ENCODE measurements at places on chromosomes 12 and 14.

DNA sequence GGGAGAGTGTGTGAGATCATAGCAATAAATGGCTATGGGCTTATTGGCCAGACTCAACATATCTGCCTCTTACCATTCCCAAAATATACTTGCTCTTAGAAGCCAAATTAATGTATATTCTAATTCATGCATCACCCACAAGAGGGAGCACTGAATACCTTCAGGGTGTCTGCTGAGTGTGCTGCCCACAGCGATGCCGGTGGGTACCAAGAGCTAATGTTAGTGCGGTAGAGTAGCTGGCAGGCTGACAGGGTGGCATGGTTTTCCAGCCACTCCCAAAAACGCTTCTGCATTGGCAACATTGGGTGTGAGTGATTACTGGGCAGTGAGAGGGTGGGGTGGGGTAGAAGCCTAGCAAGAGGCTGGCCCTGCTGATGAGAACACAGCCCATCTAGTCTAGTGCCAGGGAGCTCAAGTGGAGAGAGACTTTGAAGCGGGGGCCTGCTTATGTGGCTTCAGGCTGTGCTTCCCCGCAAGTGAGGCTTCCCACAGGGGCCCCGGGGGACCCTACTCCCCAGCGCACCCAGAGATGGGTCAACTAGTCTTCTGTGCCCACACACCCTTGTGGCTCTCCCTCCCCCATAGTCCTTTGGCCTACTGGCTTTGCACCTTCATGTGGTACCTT is 9.2 kb upstream of the PLEKHD1 start:
- no peak for DNase-seq

DNA sequence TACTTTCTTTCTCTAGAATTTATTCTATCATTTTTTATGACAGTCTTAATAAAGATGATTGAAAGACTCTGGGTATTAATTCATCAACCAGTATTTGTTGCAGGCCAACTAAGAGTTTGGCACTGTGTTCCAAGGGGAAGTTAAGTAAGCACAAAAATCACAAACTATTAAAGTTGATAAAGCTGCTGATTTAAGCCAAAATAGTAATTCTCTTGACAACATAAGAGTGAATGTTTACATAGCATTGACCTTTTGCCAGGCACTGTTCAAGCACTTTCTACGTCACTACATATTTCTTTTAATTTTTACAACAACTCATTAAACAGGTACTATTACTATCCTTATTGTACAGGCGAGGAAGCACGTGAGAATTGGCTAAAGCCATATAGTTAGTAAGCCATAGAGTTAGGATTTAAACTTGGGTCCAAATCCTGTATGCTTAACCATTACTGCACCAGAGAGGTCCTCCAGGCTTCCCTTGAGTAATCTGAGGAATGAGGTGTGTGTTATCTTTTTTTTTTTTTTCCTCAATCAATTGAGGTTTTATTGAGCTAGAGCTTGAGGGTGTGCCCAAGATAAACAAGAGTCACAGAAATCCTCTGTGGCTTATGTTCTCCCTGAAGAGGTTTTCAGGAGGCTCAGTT is 1009.6 kb downstream of the DIO2 start:
- no peak for DNase-seq

GRCh38 chr12:120847392-120847791 is 56.8 kb downstream of the SPPL3 start:
- DNase-seq = no peak

GRCh38 chr12:70635755-70636154 is 1.5 kb downstream of the PTPRB start:
- no peak for DNase-seq

- DNase-seq = no peak
These were observed 537.6 kb upstream of the TMEM132C start for GRCh38 chr12:127729381-127729780.

- DNase-seq = no peak
These were observed 30.4 kb downstream of the CDC42BPB start for GRCh38 chr14:103026988-103027387.

DNA sequence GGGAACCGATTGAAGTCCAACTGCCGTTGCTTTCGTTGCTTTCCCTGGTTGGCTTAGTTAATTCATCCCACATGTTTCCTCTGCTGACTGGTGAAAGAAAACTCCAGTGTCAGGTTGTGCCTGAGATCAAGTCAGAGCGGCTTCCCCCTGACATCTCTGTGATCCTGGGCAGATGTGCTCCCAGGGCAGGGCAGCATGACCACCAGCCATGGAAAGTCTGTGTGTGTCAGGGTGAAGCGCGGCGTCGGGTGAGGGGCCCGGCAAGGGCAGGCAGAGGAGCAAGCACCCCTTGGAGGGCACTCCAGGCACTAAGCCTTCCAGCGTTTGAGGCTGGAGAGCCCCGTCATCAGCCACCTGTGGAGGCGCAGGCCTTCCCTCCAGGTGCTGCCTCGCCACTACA is 54.5 kb upstream of the IGF1 start:
- DNase-seq = no peak

DNA sequence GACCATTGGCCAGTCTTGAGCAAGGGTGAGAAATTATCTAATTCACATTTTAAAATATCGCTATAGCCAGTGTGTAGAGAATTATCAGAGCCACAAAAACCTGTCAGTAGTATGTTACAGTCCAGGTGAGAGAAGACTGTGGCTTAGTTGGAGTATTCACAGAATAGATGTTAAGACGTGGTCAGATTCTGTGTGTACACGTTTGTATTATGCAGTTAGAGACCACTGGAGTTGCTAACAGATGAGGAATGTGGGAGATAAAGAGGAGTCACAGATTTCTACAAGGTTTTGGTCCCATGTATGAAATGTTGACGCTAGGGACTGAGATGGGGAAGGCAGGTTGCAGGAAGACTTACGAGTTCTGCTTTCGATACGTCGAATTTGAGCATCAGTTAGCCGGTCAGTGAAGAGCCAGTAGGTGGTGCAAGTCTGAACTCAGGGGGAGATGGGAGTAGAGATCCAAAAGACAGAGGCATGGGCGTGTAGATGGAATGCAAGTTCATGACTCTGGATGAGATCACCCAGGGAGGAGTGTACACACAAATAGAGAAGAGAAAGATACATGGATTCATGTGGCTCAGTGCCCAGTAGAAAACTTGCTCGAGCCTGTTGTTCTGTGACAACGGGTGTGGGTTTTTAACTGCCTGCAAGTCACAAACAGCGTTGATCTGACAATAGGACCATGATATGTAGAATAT is 114.8 kb upstream of the FLRT2 start:
- peak; percentile 47 for DNase-seq

- DNase-seq = no peak
These were observed 42.9 kb upstream of the NOS1 start for GRCh38 chr12:117404203-117404853.

- no peak for DNase-seq
These were observed 88.8 kb downstream of the ANO6 start for GRCh38 chr12:45304514-45305178.

- no peak for DNase-seq
These were observed 11.2 kb downstream of the C2CD5 start for GRCh38 chr12:22533155-22533554.

- DNase-seq = no peak
These were observed 447.6 kb upstream of the SEL1L start for GRCh38 chr14:81981307-81981675.

- no peak for DNase-seq
These were observed 1053.6 kb downstream of the SLC6A15 start for GRCh38 chr12:83859021-83859420.

DNA sequence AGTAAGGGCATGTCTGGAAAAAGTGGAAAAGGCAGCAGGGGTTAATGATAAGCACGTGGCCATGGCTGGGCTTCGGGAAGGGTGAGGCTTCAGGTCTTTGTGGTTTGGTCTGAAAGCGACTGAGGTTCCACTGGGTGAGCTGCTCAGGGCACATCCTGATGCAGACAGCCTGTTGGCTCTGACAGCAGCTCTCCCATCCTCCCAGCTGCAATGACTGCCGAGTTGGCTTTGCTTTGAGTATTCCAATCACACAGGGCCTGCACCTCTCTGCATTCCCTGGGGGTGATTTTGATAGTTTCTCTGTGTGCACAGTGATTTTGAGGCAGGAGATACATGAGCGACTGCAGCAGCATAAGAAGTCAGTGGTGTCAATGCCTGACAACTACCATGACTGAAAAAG is 390.7 kb downstream of the APAF1 start:
- DNase-seq = no peak

DNA sequence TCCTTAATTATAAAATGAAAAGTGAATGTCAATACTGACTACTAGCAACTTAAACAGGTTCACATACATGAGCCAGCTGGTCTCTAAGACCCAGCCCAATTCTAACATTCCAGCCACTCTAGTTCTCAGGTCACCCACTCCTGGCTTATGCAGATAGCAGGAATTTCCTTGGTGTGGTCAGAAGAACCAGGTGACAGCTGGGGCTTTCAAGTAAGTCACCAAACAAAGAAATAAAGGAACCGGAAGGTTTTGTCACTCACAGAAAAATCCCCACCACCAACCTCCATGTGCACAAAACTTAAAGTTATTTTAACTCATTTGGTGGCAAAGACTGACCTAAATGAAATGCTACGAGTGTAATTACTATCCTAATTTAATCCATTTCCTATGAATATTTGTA is 129.6 kb upstream of the CDKN3 start:
- no peak for DNase-seq

GRCh38 chr12:109609342-109609741 is 35.7 kb downstream of the MVK start:
- no peak for DNase-seq

DNA sequence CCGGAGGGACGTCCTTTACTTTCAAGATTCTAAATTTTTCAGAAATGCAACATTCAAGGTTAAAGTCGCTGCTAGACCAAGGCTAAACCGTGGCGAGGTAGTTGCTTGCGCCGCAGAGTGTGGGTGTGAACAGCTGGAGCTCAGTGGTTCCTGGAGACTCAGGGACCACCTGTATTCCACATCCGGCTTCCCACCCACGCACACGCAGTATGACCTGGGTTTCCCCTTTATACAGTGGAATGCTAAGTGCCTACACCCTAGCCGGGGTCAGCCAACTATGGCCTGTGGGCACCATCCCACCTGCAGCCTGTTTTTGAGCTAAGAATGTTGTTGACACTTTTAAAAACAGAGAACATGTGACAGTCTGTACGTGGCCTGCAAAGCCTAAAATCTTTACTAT is 42.9 kb upstream of the TESC start:
- DNase-seq = no peak

DNA sequence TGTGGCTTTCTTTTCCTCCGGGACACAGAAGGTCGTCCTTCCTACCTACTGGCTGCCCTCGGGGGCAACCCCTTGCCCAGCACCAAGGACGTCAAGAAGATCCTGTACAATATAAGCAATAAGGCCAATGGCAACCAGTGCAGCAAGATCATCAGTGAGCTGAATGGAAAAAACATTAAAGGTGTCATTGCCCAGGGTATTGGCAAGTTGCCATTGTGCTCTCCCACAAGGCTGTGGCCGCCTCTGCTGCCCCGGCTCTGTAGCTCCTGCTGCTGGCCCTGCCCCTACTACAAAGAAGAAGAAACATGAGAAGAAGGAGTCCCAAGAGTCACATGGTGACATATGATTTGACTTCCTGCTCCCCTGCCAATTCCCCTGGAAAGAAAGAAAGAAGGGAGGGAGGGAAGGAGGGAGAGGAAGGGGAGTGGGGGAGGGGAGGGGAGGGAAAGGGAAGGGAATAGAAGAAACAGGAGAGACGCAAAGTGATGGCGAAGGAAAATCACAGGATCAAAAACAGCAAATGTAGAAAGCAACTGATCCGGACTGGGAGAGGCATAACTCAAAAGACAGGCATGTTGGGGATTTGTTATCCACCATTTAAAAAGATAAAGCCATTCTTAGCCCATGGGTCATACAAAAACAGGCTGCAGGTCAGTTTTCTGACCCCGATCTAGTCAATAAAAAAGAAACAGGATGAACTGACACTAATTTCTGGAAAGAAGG is 61.3 kb upstream of the RESF1 start:
- no peak for DNase-seq

DNA sequence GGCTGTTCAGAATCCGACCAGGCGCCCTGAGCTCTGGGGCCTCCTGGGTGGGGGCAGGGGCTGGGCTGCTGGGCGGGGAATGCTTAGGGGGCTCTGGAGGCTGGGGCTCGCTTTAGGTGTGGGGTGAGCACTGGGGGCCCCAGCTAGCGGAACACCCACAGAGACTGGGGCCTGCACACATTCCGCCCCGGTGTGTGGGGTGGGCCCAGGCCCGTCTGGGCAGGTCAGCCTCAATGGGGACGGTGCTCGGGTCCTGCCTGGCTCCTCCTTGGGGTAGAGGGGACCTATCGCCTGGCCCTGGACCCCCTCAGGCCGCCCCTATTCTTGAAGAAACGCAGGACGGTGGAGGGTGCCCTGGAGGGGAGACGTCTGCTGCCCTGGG is 364.8 kb downstream of the TMEM121 start:
- no peak for DNase-seq

Measured in AG09309 (cell line).